ENCODE measurements at places on chromosomes 6 and 20. TPM values are rescaled to one million over a fixed set of nuclear protein-coding genes. Genes with fewer than 3 reads are reported as not detected.

Gene TFAP2C
- 1.3 TPM for total RNA-seq

Gene TMEM244
- total RNA-seq, result not detected

Gene CNR1
- 2.9 TPM for total RNA-seq

Gene TBC1D22B
- 15.2 TPM for total RNA-seq

Gene DEFB124
- not detected for total RNA-seq

Gene ID4
- 5.3 TPM for total RNA-seq

Gene VSX1
- total RNA-seq, result not detected

Gene TLDC2
- 29.7 TPM for total RNA-seq

DNA sequence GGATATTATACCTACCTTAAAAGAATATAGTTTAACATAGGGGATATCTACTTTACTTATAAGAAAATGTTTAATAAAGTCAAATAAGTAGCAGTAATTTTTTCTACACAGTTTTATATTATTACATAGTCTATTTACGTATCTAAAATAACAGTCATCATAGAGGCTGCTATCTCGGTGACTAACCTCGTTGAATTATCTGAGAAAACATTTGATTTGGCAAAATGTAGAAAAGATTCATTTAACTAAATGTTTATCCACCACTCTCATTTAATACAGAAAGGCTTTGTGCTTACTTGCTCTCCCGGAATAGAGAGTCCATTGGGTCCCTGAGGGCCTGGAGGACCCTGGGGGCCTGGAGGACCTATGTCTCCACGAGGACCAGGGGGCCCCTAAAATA, 103.6 kb downstream of the COL12A1 start:
- DNase-seq, result no peak

GRCh38 chr6:16438718-16439591, 200.6 kb downstream of the GMPR start:
- no peak for DNase-seq

- DNase-seq, result no peak
Measured at GRCh38 chr6:24451581-24452388, 37.6 kb downstream of the GPLD1 start.

DNA sequence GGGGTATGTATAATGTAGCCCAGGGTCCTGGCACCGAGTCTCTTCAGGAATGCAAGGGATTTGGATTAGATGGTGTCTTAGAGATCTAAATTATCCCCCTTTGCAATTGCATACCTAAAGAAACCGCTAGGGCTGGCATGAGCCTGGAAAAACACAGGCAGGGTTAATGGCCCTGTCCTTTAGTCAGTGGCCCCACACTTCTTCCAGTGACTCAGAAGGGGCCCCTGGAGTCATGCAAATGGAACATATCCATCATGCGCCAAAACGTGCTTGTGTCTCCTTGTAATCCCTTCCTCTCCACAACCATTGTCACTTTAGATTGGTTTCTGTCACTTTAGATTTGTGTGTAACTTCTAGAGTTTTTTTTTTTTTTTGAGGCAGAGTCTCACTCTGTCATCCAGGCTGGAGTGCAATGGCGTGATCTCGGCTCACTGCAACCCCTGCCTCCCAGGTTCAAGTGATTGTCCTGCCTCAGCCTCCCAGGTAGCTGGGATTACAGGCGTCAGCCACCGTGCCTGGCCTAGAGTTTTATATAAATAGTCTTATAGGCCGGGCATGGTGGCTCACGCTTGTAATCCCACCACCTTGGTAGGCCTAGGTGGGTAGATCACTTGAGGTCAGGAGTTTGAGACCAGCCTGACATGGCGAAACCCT, 8.7 kb upstream of the MYBL2 start:
- no peak for DNase-seq

DNA sequence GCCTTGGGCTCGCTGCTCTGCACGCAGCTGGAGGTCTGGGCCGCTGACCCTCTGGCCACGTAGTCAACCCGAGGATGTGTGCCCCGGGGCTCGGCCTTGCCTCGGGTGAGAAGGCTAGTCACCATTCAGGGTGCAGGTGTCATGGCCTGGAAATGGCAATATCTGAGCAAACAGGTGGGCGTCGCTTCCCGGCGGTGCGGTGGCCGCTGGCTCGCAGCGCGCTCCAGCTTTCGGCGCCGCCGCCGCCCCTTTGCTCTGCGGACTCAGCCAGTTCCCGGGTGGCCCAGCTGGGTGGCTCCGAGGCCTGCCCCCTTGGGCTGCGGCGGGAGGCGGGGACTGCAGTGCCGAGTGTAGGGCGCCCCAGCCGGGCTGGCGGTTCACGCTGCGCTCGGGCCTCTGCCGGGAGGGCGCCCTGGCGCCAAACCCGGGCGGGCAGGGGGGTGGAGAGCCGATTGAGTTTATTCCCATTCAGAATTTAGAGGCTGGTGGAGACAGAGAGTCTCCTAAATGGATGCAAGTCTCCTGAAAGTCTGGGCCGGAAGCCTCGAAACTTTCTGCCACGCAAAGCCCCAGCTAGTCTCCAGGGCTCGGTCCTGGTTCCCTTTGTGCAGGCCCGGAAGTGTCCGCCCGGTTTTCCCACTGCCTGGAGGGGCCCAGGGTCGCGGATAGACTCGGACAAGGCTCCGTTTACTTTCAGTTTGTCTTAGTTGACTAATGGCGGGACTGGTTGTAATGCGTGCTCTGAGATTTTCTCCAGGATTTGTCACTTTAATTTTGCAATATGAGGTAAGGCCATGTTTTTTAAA, 11.3 kb upstream of the TFAP2A start:
- DNase-seq, result no peak

DNA sequence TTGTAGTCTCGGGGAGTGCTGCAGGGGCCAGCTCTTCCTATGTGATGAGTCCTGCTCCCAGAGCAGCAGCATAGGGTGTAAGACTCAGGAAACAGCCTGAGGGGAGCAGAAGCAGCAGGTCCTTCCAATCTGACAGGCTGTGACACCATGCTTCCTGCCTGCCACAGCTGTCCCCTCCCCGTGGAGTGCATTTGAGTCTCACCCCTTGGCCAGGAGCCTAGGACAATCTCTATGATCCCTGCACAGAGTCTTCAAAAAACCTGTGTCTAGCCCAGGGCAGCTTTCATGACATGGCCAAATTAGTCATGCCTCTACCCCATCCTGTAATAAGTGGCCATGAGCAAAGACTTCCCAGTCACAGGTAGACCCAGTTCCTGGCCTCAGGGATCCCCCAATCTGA, 23.1 kb upstream of the LRFN2 start:
- no peak for DNase-seq

GRCh38 chr6:125157280-125157679, 3.7 kb downstream of the TPD52L1 start:
- no peak for DNase-seq

DNA sequence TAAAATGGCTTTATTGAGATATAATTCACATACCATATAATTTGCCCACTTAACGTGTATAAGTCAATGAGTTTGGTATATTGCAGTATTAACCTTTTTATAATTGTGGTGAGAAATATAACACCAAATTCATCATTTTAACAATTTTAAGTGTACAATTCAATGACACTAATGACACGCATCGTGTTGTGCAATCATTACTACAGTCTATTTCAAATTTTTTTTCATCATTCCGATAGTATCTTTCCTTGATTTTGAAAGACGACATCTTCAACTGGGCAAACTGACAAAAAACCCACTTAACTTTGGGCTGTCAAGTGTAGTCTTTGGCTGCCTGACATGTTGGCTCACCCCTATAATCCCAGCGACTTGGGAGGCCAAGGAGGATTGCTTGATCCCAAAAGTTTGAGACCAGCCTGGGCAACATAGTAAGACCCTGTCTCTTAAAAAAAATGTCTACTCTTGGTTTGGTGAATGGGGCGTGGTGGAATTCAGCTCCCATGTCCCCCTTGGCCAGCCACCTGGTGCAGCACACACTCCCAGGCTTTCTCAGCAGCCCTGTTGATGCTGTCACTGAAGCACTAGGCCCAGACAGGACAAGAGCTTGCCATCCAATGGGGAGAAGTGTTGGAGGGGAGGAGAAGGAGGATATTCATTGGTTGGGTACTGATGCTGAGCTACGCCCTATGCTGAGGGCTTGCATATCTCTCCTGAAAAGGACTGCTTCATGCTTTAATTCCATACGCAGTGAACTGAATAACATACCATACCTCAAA, 150.5 kb downstream of the CD83 start:
- no peak for DNase-seq

DNA sequence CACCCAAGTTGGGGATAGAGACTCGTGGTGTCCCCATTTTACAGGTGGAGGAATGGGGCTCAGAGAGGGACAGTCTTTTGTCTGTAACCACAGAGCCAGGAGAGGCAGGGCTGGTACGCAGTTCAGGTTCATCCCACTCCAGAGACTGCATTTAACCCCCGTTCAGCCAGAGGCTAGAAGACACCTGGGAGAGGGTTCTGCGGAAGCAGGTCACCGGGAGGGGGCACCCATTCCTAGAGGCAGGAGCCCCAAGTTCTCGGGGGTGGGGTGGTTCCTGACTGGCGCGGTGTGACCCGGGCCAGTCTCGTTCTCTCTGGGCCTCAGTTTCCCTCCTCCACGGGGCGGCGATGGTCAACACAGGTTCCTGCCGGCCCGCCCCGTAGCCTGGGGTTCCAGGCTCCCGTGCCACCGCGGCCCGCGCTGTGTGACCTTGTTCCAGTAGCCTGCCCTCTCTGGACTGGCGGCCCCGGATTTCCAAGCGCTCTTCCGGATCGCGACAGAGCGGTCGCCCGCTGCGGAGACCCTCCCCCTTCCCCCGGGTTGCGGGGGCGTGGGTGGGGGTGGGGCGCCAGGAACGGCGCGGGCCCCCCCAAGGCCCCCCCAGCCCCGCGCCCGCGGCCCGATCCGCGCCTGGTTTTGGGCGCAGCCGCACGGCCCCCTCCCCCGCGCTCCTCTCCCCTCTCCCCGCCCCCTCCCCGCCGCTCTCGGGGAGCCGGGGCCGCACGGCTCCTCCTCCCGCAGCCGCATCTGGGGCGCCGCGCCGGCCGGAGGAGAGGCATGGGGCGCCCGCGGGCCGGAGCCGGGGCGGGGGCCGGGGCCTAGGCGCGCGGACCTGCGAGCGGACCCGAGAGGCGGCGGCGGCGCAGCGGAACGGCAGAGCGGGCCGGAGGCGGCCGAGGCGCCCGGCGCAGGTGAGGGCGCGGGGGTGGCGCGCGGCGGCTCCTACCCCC, at the start of gene DLGAP4:
DLGAP4 (plus strand) TSS at position 738 of the 950 bp plus-strand sequence. CDS start 125,379 bp downstream, outside the sequence.
- DNase-seq, result no peak

DNA sequence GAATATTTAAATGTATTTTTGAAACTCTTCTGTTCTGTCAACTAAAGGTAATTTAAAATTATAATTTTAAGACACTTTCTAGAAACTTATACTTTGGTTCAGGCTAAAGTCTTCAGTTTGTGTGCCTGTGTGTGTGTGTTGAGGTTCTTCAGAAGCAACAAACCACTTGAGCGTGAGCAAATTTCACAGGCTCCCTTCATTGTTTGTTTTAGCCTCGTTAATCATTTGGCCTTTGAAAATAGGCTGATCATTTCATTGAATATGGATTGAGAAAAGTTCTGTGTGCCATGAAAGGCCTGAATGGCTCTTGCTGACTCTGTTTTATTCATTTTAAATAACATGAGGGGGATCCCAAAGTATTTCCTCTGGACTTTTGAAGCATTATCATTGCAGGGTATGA, 420.1 kb downstream of the CDKAL1 start:
- DNase-seq, result no peak

DNA sequence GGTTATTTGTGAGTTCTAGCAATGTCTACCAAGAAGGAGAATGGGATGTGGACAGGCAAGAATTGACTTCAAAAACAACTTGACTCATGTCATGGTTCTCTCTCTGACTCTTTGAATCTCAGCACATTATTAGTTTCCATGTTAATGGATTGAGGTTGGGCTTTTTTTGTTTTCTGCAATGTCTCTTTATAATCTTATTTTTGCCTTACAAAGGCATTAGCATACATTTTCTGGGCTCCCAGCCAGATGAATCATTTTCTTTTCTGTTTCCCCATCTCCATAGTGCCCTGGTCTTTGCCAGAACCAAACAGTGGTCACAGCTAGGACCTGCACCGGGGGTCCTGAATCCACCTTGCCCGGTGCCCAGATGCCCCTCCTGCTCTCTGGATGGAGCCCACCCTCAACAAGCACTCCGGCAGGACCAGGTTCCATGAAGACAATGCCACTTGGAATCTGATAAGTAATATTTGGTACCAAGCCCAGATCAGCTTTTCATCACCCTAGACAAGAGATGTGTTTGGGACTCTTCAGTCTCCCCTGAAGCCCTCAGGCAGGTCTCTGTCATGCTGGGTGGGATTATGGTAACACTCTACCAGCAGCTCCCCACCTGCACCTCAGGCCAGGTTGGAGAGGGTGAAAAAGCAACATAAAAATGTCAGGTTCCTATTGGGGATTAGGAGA, 266.7 kb upstream of the SULF2 start:
- no peak for DNase-seq

- DNase-seq, result no peak
Measured at GRCh38 chr6:153092082-153093013, 38.7 kb downstream of the RGS17 start.

- DNase-seq, result no peak
Measured at GRCh38 chr6:89559487-89559886, 79.1 kb downstream of the LYRM2 start.

DNA sequence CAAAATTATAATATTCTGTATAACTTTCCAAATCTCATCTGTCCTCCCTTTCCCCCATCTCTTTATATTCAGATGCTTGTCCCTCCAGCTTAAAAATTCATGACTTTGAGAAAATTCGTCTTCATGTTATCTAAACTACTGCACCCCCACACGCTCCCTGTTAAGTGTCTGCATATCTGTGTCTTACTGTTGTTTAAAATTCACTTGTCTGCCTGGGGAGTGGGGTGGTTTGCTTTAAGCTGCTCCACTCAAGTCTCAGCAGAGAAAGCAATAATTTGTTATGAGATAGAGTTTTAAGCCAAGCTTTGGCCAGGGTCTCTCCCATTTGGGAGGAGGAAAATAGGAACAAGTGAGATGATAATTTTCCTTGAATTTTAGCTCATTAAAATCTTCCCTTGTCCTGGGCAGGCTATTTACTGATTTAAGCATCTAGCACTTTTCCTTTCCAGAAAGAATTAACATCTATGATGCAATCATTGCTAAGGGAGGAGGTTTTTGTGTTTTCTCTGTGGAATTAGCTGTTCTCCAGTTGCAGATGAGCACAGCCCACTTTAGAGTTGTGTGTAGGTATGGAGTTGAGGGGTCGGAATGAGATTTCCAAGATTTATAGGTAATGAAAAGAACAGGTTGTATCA, 36.8 kb downstream of the MTHFD1L start:
- DNase-seq, result no peak

DNA sequence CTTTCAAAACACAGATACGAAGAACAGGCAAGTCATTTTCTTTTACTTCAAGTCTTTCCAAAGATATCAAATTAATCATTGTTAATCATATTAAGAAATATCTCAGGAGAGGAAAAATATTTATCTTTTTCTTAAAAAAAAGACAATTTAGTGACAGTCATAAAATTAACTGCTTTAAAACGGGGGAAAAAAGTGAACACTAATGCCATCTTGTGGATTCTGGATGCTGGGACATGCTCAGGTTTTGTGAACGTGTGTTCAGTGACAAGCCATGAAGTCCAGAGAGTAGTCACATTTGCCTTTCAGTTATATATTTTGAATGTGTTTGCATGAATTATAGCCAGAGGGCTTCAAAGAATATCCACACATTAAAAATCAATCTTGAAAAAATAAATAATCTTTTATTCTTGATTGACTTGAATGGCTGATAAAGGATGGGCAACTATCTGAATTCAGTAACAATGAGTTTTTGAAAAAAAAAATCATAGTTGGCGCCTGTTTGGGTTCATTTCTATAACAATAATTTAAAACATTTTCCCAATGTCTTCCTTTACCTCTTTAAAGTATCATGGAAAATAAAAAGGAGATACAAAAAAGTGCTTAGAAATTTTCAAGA, 74.7 kb upstream of the NOX3 start:
- DNase-seq, result no peak

GRCh38 chr6:31490115-31490873, 7.7 kb upstream of the MICB start:
- DNase-seq, result no peak
